ENCODE measurements at places on chromosomes 2 and 18.

DNA sequence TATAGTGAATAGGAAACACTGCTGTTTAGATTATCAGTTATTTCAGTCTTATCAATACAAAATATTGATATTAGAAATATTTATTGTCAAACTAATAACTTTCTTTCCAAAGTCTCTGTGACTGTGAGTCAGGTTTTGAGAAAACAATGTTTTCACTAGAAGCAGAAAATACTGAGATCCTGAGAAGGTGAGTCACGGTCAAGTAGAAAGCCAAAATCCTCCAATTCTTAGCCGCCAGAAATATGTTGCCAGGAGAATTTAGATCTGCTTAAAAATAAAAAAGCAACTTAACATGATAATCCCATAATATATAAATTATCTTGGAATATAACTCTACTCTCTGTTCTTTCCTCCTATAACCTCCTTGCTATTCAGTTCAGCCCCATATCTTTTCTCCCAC lies 181.9 kb upstream of the NRXN1 start:
- DNase-seq: no peak

DNA sequence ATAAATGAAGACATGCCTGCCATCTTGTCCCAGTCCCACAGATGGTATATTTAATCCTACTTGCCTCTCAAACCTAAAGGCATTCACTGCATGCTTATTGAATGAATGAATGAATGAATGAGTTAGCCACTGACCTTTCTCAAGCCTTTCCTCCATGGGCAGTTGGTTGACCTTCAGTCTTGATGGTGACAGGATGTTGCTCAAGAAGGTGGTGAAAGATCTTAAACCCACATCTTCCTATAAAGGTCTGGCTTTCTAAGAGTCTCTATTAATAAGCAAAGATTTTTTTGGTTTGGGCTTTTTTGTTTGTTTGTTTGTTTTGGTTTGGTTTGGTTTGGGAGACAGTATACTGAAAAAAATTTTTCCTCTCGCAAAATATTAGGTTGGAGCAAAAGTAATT lies 41.7 kb downstream of the KIAA2012 start:
- DNase-seq: no peak

DNA sequence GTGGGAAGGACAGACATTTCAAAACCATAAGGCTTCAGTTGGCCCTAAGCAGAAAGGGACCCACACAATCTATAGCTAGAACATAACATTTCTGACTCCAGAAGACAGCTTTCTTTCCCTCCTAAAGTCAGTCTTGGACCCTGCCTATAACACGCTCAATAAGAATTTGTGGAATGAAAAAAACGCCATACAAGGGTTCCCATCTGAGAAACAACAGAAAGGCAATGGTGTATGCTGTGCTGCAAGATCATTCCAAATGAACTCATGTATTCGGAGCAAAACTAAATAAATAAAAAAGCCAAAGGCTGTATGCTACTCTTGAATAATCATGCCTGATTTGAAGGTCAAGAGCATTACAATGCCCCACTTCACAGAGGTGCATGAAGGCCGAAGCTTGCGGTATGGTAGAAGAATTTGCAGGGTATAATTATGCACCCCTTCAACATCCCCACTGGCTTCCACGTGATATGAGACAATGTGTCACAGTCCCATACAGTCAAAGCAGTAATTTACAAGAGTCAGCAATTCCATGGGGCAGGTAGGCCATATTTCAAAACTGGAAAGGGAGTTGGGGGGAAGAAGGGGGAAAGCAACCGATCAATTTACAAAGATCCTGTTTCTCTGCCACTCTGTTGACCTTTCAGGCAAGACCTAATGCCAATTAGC lies 61.4 kb upstream of the SLC14A2 start:
- DNase-seq: no peak

DNA sequence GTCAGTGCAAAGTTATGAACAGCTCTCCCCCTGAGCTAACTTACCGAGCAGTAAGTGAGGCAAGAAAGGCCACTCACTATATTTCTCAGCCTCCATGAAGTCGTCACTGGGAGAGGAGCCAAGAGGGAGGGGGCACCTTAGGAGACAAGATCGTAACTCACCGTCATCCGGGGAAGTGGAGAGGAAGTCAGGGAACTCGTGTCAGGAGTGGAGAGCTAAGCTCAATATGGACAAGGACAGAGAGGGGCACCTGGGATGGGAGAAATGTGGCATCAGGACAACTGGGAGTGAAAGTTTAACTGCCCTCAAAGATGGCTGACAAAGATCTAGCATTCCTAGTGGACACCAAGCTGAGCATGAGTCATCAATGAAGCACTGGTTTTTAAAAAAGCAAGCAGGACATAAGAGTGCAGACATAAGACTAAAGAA lies 37.1 kb downstream of the BCL11A start:
- DNase-seq: no peak

DNA sequence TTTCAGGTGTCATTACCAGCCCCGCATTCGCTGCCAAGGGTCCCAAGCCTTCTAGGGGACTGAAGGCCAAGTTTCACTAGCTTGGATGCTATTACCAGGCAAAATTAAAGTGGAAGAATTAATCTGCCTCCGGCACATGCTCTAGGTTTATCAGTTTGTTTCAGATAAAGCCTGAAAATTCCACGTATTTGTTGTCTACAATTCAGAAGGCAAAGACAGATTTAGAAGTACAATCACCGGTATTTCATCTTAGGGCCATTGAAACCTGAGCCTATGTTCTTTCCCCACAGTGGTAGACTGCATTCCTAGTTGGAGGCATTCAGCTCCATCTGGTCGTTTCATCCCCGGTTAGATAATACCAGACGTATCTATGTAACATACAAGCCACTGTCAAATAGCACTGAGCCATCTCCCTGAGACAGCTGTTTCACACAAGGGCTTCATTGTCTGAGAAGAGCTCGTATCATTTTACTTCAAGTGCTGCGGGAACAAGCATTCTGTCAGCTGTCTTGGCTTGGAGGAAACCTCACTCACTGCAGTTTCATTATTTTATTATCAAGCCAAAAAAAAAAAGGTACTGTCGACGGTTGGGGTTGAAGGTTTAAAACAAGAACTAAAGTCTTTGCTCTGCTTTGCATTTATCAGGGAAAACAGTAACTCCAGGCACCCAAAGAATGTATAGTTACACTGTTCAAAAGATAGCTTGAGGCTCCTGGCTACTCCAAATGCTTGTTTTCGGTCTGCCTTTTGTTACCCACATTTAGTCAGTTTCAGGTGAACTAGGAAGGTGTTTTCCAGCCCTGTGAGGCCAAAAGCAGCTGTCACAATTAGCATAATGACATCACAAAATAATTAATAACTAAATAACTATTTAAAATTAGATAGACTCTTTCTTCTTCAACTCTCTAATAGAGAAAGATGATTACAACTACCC lies 76.7 kb downstream of the TGIF1 start:
- no peak for DNase-seq

GRCh38 chr2:42545023-42545721 lies 23.3 kb upstream of the MTA3 start:
- DNase-seq: no peak

GRCh38 chr2:15896859-15897258 lies 43.5 kb upstream of the MYCN start:
- DNase-seq: no peak

DNA sequence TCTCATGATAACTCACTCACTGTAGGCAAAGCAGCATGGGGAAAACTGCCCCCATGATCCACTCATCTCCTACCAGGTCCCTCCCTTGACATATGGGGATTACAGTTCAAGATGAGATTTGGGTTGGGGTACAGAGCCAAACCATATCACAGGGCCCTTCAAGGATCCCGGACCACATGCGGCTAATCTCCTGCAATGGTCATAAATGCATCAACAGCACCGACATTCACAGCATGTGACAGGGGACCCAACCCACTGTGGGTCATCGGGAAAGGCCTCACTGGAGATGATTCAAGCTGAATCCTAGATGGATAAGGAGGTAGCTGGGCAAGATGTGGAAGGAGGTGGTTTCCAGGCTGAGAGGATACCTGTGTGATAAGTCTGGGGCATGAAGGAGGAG lies 129.4 kb downstream of the MYO5B start:
- DNase-seq: no peak

DNA sequence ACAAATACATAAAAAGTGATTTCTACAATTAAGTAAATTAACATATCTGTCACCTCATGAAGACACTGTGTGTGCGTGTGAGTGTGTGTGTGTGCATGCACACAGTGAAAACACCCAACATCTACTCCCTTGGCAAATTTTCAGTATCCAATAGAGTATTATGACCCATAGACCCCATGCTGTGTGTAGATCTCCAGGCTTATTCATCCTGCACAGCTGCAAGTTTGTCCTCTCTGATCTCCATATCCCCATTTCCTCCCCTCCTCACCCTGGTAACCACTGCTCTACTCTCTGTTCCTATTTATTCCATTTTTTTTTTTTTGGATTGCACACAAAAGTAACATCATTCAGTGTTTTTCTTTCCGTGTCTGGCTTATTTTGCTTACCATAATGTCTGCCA lies 391.0 kb downstream of the SOX11 start:
- no peak for DNase-seq

GRCh38 chr18:13455471-13455870 lies 236.9 kb downstream of the LDLRAD4 start:
- DNase-seq: no peak

GRCh38 chr18:23740105-23740830 lies 51.0 kb downstream of the LAMA3 start:
- DNase-seq: no peak

- no peak for DNase-seq
Observed at GRCh38 chr2:42025151-42025582, 22.7 kb upstream of the PKDCC start.

DNA sequence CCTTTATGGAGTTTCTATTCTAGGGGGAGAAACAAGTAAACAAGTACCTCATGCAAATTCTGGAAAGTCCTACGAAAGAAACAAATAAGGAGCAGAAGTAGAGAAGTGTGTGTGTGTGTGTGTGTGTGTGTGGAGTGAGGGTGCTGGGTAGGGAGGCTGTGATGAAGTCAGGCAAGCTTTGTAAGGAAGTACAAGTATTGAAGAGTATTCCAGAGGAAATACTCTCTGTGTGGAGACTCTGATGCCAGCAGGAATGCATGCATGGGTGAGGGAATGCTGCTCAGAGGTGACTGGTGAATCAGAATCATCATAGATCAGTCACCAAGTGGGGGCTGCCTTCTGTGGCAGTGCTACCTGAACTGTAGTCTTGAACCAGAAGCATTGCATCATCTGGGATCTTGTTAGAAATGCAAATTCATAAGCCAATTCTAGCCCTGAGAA lies 34.5 kb downstream of the SLC4A3 start:
- no peak for DNase-seq

- no peak for DNase-seq
Observed at GRCh38 chr18:30175061-30175574, 867.4 kb downstream of the DSC3 start.

DNA sequence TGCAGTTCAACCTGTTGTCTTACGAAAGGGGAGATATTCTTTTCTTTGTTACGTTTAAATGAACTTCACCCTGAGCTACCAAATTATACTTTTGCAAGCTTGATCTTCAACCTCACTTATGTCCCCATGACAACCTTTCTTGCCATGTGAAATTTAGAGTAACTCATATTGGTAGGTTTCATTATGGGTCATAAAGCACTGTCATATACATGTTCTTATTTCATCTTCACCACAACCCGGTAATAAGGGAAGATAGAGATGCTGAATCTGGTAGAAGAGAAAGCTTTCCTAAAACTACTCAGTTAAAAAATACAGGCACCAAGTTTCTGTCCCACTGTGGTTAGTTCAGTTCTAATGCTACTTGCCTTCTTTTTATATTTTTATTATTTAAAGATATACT lies 208.5 kb upstream of the NRP2 start:
- DNase-seq: no peak

GRCh38 chr2:230347659-230348305 lies 20.8 kb downstream of the SP140L start:
- no peak for DNase-seq

GRCh38 chr2:134508391-134508790 lies 210.4 kb downstream of the TMEM163 start:
- DNase-seq: no peak

- DNase-seq: no peak
Observed at GRCh38 chr2:127330753-127331152, 36.8 kb upstream of the ERCC3 start.

DNA sequence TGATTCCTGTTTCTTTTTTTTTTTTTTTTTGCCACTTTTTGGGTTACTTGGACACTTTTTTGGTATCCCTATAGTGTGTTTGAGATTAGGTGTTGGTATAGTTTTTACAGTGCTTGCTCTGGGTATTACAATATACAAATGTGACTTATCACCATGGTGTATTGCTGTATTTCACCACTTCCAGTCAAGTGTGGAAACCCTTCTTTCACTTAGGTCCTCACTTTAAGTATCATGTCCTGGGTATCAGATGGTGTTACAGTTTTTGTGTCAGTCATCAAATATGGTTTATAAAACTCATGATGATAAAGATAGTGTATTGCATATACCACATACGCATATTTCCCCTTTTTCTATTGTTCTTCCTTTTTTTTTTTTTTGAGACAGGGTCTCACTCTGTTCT lies 1.8 kb downstream of the ATP9B start:
- DNase-seq: no peak

DNA sequence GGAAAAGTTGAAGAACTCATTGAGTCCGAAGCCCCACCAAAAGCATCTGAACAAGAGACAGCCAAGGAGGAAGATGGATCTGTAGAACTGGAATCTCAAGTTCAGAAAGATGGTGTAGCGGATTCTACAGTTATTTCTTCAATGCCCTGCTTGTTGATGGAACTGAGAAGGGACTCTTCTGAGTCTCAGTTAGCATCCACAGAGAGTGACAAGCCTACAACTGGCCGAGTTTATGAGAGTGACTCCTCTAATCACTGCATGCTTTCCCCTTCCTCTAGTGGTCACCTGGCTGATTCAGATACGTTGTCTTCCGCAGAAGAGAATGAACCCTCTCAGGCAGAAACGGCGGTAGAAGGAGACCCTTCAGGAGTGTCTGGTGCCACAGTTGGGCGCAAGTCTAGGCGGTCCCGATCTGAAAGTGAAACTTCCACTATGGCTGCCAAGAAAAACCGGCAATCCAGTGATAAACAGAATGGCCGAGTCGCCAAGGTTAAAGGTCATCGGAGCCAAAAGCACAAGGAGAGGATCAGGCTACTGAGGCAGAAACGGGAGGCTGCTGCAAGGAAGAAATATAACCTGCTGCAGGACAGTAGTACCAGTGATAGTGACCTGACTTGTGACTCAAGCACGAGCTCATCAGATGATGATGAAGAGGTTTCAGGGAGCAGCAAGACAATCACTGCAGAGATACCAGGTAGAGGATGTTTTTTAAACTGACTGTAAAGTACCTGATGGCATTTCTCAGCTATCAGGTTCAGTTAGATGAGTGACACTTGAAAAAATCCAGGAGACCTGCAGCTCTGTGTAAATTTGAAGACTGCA lies 111.9 kb downstream of the HAUS1 start:
- DNase-seq: no peak

DNA sequence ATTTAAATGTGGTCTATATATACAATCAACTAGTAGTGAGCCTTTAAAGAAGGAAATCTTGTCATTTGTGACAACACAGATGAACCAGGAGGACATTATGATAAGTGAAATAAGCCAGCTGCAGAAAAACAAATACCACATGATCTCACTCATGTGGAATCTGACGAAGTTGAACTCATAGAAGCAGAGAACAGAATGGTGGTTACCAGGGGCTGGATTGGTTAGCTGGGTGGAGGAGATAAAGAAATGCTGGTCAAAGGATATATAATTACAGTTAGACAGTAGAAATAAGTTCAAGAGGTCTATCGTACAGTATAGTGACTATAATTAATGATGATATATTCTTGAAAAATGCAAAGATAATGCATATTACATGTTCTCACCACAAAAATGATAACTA lies 267.9 kb downstream of the FBXO15 start:
- DNase-seq: no peak

Data from T follicular helper cell (primary cell).